ENCODE measurements at places on chromosomes 11 and 22.

- DNase-seq, result no peak
Observed at GRCh38 chr11:62020661-62021060, 53.2 kb upstream of the FTH1 start.

- no peak for DNase-seq
Observed at GRCh38 chr22:25134451-25134850, 65.2 kb upstream of the CRYBB3 start.

GRCh38 chr11:133339495-133340140 is 192.7 kb downstream of the OPCML start:
- no peak for DNase-seq

DNA sequence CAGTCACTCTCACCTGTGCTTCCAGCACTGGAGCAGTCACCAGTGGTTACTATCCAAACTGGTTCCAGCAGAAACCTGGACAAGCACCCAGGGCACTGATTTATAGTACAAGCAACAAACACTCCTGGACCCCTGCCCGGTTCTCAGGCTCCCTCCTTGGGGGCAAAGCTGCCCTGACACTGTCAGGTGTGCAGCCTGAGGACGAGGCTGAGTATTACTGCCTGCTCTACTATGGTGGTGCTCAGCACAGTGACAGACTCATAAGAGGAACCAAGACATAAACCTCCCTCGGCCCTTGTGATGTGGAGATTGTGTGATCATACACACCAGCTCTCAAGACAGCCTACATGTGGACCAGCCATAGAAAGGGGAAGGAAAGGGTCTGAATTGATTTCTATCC is 113.3 kb downstream of the ZNF280B start:
- DNase-seq, result no peak

GRCh38 chr11:6556139-6556949 is 47.1 kb downstream of the RRP8 start:
- DNase-seq, result no peak

- DNase-seq, result no peak
Observed at GRCh38 chr11:7046474-7047175, 26.3 kb downstream of the NLRP14 start.

GRCh38 chr11:8288824-8289491 is 25.3 kb upstream of the LMO1 start:
- no peak for DNase-seq

- DNase-seq, result no peak
Observed at GRCh38 chr11:103067118-103067517, 24.8 kb downstream of the DCUN1D5 start.

DNA sequence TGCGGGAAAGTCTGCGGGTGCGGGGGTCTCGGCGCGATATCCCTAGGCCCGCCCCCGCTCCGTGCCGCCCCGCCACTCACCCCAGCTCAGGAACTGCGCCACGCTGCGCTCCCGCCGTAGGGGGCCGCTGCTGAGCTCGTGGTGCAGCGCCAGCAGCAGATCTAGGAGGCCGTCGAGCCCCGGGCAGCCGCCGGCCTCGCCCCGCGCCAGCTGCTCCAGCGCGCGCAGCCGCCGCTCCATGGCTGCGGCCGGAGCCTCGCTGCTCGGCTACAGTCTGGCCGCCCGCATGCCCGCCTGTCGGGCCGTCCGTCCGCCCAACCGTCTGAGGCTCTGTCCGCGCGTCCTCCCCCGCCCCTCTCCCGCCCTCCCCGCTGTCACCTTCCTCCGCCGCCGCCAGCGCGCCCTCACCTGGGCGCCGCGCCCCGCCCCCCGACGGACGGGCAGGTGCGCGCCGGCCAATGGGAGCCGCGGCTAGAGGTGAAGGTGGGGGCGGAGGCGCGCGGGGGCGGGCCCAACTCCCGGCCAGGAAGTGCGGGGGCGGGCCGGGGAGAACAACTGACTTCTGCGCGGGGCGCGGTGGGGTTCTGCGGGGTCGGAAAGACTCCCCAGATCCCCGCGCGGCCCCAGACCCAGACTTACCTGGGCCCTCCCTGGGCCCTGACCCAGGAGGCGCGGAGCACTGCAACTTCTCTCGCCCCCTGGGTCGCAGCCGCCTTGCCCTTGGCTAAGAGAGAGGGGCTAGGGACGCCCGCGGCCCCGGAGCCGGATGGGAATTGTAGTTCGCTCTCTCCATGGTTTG is at the start of gene CDC42BPG:
CDC42BPG (minus strand) TSS at position 324 of the 799 bp plus-strand sequence; CDS start at position 240, 84 bp downstream.
- peak; percentile 74 for DNase-seq
